ENCODE measurements at places on chromosomes 1 and 21.
A peak's percentile ranks its signal among the peaks of the same experiment; 100 is the strongest.

DNA sequence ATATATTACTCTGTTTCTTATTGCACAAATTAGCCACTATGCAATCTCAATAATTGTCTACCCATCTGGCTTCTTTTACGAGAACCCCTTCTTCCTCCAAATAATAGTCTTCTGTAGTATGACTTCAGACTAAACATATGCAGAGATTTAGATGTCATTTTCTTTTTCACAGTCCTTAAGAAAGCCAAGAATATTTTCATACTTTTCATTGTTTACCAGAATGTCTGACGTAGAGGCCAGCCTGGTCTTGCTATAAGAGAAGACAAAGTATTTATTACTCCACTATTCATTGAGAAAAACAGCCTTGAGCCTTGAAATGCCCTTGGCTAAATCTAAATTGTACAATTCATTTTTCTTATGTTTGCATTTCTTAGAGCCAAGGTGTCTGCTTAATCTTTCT, 714.9 kb upstream of the CXADR start:
- ATAC-seq, result no peak

- ATAC-seq, result no peak
Measured at GRCh38 chr1:92374223-92374622, 75.4 kb downstream of the RPAP2 start.

DNA sequence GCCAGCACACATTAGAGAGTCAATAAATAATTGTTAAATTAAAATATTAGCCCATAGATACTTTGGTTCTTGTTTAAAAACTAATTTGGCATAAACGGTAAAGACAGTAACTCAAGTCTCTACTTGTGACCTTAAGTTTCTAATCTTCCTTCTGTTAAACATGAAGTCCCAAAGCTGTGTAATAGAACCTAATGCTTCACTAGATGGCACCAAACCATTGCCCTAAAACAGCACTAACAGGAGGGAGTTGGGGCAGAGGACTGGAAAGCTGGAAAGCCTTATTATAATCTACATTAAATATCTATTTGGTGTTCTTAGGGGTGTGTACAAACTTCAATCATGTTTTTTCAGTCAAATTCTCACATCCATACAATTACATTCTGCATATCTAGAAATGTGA, 176.7 kb downstream of the OLFM3 start:
- no peak for ATAC-seq

- ATAC-seq, result peak; percentile 24
Measured at GRCh38 chr21:32516756-32517649, 68.3 kb downstream of the TCP10L start.

- no peak for ATAC-seq
Measured at GRCh38 chr1:213106298-213106697, 55.3 kb downstream of the RPS6KC1 start.

GRCh38 chr1:111538343-111539025, 35.1 kb upstream of the ADORA3 start:
- no peak for ATAC-seq

DNA sequence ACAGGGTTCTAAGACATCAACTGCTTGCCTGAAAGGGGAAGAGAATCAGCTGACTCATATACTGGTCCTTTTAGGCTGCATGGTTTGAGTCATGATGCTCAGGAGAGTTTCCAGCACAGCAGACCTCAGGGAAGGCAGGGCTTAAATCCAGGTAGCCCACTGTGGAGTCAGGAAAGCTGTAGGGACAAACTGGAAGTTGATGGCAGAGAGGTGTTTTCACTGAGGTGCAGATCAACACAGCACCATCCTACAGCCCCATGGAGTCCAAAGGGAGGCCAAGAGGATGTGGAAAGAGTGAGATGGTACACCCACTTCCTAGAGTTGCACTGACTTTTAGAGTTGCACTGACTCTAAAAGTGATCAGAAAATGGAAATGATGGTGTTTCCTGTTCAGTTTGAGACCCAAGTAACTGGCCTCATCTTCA, 252.4 kb upstream of the DUSP10 start:
- peak; percentile 37 for ATAC-seq

DNA sequence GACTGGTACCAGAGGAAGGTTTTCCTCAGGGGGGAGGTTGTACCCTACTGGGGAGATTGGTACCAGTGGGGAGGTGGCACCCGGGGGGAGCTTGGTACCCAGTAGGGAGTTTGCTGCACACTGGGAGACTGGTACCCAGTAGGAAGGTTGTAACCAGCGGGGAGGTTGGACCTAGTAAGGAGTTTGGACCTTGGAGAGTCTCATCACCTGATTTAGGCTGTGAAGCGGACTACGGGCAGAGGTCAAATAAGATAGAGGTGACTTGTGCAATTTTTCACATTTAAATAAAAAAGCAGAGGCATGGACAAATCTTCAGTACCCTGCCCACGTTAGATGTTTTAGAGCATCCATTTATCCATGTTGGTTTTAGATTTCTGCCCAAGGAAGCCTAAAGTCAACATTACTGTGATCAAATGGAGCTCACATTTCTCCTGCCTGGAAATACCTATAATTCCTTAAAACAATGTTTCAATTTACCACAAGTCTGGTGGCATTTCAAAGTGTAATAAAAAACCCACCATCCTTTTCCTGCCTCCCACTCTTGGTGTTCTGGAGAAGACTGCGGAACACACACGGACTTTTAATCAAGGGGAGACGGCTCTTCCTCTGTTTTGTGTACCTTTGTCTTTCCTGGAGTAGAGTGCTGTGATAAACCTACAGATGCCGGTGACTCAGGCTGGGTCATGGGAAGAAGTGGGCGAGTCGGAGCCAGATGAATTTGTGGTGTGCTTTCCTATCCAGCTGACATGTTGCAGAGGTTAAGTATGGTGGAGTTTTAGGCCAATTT, 36.2 kb upstream of the MRPS6 start:
- ATAC-seq, result peak; percentile 63

DNA sequence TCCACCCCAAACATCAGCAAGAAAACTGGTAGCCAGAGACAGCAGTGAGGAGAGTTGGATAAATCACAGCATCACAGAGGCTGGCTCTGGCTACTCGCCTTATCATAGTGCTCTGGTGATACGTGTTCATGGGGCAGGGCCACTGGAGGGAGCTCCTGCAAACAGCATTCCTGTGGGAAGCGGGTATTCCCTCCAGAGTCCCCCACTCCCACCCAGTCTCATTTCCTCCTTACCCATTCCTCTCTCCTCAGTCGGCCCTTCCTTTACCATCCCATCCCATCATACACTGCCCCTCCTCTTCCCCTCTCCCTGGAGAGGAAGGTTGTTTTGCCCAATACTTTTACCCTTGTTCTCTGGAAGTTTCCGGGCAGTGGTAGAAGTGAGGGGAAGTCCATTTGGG, 7.1 kb downstream of the NHLH2 start:
- ATAC-seq, result no peak

DNA sequence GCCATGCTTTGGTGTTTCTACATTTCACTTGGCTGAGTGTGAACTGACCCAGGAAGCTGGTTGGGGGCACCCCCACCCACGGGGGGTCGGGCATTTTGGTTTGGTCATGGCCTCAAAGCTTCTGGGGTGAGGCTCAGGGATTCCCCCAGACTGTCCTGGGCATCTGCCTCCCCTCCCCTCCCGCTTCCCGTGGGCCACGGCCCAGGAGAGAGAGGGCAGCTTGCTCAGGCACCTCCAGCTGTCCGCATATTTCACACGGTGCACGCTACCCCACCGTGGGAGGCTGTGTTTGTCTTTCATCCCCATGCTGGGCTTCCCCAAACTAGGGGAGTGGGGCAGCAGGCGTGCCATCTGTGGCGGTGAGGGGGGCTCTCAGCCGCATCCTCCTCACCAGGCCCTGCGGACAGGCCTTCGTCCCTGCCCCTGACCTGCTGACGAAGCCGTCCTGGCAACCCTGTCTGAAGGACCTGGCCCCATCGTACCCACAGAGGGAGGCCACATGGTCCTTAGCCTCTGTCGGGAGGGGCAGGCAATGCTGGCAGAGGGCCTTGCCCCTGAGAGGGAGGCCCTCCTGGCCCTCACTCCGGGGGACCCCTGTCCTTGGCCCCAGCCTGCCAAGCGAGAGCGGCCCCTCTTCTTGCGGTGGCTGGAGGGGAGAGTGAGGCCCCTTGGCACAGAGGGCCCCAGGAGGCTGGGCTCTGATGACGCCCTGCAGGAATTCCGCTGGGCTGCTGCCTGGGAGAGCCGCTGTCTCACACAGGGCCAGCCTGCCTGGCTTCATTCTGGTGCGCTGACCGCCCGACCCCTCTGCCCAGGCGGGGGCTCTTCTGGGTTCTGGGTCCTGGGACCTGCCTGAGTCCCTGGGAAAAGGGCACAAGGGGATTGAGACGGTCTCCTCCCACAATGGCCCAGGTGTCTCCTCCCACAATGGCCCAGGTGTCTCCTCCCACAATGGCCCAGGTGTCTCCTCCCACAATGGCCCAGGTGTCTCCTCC, 22.1 kb downstream of the TP73 start:
- peak; percentile 5 for ATAC-seq

GRCh38 chr1:78619446-78619802, 824 bp upstream of the IFI44L start:
- no peak for ATAC-seq

GRCh38 chr1:229213797-229214196, 57.1 kb upstream of the RAB4A start:
- no peak for ATAC-seq

GRCh38 chr1:234940841-234941240, 187.8 kb downstream of the TOMM20 start:
- ATAC-seq, result no peak

DNA sequence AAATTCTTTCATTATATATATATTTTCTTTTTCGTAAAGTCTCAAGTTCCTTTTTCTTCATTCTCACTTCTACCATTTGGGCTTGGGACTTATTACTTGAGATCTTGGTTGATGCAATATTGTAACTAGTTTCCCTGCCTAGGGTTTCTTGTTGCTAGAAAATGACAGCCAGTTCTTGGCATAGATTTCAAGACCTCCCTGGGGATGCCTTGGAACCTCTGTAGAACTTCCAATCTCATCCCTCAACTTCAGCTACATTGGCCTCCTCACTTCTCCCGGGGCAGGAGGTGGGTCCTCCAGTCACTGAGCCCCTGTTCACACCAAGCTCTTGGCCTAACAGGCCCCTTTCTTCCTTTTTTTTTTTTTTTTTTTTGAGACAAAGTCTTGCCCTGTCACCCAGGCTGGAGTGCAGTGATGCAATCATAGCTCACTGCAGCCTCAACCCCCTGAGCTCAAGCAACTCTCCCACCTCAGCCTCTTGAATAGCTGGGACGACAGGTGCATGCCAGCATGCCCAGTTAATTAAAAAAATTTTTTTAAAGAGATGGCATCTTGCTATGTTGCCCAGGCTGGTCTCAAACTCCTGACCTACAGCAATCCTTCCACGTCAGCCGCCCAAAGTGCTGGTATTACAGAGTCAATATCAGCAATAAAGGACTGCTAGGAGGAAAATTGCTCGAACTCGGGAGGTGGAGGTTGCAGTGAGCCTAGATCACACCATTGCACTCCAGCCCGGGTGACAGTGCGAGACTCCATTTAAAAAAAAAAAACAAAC, 33.1 kb downstream of the MAP3K7CL start:
- peak; percentile 15 for ATAC-seq

DNA sequence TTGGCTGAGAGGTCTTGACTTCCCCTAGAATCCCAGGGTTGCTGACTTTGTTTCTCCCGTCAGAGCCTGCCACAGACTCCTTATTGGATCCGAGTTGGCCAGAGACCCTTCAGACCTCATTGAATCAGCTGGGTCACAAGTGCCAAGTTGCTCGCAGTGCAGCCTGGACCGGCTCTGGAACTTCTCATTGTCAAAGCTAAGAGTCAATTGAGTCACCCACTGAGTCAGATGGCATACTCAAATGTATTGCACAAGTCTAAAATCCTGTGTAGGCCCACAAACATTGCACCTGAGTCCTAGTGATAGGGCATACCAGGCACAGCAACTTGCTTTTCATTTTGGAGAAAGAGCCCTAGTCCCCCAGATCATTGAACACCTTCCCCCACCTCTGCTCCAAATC, 20.4 kb upstream of the SCAF4 start:
- peak; percentile 84 for ATAC-seq

- no peak for ATAC-seq
Measured at GRCh38 chr1:36387141-36387949, 1.6 kb upstream of the STK40 start.

DNA sequence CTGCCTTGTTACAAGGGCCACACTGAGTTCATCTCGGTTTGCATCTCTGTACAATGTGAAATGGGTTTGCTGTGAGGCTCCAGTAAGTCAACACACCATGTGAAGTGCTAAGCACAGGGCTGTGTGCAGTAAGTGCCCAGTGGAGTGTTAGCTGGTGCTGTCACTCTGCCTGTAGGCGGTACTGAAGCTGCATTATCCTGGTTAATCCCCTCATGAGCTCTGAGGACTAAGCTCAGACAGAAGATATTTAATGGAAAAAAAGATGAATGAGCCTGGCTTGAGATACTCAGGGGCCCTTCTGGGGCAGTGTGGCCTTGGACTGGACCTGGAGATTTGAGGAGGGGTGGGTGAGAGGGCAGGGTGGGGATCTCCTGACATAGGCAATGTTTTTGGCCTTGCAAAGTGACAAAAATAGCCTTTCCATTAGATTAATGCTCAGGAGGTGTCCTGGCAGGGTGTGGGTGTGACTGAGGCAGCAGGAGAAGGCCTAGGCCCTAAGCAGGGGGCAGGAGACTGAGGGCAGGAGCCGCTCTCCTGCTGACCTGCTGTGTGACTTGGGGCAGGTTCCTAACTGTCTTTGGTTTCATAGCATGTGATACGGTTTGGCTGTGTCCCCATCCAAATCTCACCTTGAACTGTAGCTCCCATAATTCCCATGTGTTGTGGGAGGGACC, 570.5 kb downstream of the PTPRU start:
- peak; percentile 30 for ATAC-seq

GRCh38 chr21:18840239-18840638, 436.7 kb upstream of the TMPRSS15 start:
- ATAC-seq, result no peak

- no peak for ATAC-seq
Measured at GRCh38 chr1:96338622-96339021, 383.0 kb upstream of the PTBP2 start.

DNA sequence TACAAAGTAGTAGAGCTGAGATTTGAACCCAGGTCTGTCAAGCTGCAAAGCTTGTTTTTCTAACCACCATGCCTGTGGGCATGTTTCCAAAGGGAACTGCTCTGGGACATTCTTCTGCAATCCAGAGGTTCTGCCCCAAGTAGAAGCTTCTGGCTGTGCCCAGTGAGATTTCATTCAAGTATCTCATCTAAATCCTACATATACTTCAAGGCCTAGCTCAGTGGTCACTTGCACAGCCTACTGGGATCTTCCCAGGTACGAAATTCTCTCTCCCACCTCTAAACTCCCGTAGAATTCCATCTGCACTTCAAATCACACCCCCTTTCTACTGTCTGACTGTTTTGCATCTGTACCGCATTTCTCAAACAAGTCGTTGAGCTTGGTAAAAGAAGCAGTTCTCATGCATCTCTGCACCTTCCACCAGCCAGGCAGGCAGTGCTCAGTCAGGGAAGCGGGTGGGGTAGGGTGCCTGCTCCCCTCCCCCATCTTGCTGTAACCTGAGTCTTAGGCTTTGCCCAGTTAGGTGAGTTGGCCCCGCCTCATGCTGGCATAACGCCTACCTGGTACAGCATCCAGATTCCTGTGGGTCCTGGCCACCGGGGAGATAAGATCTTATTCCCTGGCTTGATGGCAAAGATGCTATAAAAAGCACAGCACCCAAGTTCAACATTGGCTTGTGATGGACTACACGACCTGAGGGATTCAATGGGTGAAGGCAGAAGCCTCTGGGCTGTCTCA, 13.5 kb downstream of the SLC9A1 start:
- no peak for ATAC-seq

GRCh38 chr1:220227393-220227792, 44.9 kb downstream of the RAB3GAP2 start:
- ATAC-seq, result no peak

Data from esophagus mucosa (tissue), 1 donor.